ENCODE measurements at places on chromosomes 11 and 22.

DNA sequence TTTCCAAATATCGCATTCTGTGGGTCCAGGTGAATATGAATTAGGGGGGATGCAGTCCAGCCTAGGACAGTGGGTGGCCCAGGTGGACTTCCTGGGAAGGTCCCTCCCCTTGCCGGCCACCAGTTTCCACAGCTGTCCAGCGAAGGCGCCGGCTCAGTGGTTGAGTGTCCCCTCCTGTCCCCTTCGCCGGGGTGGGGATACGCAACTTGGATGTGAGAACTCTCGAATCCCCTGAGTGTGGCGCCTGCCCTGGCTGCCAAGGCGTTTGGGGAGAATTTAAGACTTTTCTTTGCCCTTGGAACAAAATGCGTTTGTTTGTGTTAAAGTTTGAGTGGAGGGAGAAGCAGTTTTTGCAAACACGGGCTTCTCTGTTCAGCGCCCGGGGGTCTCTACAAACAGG, 123.7 kb downstream of the KCNQ1OT1 start:
- DNase-seq, result no peak

DNA sequence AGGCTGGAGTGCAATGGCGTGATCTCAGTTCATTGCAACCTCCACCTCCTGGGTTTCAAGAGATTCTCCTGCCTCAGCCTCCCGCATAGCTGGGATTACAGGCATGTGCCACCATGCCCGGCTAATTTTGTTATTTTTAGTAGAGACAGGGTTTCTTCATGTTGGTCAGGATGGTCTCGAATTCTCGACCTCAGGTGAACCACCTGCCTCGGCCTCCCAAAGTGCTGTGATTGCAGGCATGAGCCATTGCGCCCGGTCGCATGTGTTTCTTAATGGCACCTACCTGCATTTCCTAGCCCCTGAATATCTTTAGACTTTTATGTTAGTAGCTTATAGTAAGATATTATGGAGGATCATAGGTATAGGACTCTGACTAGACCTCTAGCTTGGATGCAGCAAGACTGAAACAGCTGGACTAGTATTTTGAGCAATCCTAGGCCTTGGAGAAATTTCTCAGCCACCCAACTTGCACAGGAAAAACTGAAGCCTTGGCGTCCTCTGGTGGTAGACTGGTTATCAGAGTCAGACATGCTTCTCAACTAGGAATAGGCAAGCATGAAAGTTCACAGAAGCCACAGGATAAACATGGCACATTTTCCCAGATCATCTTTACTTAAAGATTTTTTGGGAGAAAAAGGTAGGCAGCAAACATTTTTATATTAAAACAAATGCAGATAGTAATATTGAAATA, 22.7 kb upstream of the C1QTNF4 start:
- DNase-seq, result no peak

GRCh38 chr11:95442531-95443050, 211.6 kb upstream of the SESN3 start:
- DNase-seq, result no peak

DNA sequence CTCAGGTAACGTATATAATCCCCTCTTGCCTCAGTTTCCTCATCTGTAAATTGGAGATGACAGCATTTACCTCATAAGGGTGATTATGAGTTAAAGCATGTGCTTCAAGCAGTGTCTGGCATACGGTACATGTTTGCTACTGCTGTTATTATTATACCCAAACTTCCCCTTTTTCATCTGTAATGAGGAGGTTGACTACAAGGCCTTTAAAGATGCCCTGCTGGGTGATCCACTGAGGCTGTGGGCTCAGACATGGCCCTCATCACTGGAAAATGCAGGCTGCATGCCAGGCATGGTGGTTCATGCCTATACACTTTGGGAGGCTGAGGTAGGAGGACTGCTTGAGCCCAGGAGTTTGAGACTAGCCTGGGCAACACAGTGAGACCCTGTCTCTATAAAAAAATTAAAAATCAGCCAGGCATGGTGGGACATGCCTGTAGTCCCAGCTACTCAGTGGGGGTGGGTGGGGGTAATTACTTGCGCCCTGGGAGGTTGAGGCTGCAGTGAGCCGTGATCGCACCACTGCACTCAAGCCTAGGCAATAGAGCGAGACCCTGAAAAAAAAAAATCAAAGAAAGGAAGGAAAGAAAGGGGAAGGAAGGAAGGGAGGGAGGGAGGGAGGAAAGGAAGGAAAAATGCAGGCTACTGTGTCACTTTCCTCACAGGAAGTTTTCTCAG, 4.3 kb downstream of the PIK3IP1 start:
- no peak for DNase-seq

GRCh38 chr22:29126670-29127395, 54.0 kb downstream of the KREMEN1 start:
- no peak for DNase-seq

GRCh38 chr11:45232341-45233080, 53.6 kb downstream of the SYT13 start:
- no peak for DNase-seq

DNA sequence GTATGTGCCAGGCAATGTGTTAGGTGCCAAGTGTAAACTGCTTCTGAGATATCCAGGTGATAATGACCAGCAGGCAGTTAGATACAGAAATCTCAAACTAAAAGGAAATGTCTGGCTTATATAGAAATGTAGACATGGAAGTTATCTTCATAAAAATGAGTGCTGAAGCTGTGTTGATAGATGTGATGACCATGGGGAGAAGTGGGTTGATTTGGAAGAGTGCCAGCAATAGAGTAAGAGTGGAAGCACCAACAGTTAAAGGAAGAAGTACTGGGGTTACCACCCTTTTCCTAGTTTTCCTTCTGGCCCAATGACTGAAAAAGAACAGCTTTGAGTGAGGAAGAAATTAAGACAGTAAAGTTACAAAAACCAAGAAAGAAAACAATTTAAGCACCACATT, 68.5 kb downstream of the C2CD3 start:
- DNase-seq, result no peak

DNA sequence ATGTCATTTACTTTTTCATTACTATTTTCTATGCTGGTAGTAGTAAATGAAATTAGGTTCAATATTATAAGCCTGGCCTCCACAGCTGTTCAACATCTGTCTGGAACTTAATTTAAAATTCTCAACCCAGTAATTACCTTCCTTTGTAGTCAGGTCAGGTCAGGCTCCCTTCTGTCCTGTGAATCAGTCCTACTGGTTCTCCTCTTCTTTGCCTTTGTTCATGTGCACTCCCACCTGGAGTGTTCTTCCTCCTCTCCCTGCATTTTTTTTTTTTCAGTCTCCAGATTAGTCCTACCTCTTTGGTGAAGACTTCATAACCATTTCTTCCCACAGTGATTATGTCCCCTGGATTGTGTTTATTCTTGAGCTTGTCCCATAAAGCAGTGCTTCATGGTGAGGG, 67.9 kb downstream of the DKK3 start:
- DNase-seq, result no peak

DNA sequence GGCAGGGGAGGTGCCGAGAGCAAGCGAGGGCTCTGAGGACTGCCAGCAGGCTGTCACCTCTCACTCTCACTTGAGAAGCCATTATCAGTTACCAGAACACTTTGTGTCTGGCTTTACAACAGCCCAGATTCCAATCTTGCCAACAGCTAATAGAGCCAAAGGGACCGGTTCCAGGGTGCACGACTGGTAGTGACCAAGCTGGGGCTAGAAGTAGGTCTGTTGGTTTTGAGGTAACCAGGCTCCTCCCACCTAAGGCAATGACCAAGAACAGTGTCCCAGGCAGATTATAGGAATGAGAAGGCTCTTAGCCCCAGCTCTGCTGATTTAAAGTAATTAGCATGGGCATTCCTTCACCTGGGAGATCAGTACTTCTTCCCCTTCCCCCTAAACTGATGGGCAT, 7.2 kb upstream of the IL10RA start:
- no peak for DNase-seq

- DNase-seq, result no peak
Measured at GRCh38 chr22:27919942-27920755, 1.1 kb upstream of the PITPNB start.

DNA sequence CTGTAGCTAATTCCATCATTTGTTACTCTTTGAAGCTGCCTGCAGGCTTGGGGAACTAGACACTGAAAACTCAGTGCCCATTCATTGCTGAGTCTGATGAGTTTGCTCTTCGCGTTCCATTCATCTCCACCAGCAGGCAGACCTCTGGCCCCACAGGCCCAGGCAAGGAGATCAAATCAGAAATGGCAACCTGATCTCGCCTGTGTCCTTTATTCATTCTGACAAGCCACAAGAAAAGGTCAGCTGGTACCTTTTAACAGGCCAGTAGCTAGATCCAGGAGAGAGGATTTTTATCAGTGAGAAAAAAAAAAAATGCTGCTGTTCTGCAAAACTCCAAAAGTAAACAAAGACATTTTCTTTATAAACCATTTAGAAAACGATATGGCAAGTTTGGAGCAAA, 742.5 kb downstream of the ETS1 start:
- no peak for DNase-seq

- no peak for DNase-seq
Measured at GRCh38 chr11:89381094-89381493, 110.1 kb downstream of the NOX4 start.

- no peak for DNase-seq
Measured at GRCh38 chr11:29173660-29174062, 843.2 kb downstream of the KCNA4 start.

DNA sequence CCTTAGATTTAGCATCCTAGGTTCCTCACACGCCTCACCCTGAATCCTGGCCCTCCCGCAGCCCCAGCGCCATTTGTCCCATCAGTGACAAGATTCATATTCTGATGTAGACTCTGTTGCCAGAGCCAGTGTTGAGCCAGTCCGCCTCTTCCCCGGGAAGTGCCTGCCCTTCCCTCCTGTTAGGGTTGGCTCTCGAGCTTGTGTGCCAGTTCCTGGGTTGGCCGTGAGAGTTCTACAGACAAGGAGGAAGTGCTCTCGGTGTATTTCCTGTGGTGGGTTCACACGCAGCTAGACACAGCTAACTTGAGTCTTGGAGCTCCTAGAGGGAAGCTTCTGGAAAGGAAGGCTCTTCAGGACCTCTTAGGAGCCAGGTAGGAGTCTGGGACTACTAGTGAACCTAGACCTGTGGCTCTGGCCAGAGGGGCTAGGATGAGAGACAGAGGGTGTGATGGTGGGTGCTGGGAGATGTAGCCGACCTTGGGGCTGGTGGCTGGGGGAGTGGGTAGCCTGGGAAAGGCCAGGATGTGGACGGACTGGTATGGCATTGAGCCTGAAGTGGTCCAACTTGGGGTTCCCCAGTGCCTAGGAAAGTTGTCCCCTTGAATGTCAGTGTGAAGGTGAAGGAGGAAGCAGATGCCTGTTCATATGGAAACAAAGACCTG, at the start of gene IL18BP:
Gene IL18BP, plus strand, starts transcription at position 261 of the 662 bp plus-strand sequence. CDS start 1,076 bp downstream, outside the sequence.
- no peak for DNase-seq

DNA sequence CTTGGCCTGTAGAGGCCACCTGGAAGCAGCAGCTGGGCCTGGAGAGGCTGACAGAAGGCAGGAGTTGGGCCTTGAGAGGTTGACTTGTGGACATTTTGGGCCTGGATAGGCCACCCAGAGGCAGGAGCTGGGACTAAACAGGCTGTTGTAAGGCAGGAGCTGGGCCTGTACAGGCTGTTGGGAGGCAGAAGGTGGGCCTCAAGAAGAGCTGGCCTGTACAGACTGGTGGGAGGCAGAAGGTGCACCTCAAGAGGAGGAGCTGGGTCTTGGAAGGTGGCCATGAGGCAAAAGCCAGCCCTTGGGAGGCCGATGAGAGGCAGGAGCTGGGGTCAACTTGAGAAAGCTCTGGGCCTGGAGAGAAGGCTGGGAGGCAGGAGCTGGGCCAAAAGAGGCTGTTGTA, 45.3 kb downstream of the OR4C45 start:
- no peak for DNase-seq

DNA sequence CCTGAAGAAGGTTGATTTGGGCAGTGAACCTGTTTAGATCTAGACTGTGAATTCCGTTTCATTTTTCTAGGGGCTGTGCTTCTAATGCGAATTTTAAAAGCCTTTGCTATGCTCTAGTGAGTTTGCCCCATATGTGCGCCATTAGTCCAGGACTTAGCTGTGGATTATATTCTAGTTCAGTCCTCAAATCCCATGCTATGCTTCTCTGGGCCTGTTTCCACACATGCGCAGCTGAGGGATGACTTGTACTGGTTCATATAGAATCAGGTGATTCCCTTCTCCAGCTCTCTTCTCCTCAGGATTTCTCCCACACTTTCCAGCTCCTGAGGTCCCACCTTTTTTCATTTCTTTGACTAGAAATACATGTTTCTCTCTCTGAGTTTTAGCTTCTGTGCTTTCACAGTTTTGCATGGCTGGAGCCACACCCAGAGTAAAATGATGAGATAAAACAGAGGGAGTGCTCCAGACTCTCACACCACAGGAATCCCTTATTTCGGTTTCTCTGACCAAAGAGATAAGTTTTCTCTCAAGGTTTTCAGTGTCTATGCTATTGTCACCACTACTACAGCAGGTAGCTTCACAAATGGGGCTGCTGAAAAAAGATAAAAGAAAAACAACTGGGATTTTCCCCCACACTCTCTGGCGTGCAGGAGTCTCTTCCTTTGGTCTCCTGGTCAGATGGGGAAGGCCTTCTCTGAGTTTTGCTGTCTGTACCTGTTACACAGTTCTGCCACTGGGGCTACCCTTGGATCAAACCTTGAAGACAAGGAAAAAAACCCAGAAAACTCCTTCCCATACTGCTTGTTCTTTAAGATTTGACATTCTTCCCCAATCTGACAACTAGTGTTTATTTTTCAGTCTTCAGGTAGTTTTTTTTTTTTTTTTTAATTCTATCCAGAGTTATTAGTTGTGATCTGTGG, 96.2 kb upstream of the TEAD1 start:
- no peak for DNase-seq

DNA sequence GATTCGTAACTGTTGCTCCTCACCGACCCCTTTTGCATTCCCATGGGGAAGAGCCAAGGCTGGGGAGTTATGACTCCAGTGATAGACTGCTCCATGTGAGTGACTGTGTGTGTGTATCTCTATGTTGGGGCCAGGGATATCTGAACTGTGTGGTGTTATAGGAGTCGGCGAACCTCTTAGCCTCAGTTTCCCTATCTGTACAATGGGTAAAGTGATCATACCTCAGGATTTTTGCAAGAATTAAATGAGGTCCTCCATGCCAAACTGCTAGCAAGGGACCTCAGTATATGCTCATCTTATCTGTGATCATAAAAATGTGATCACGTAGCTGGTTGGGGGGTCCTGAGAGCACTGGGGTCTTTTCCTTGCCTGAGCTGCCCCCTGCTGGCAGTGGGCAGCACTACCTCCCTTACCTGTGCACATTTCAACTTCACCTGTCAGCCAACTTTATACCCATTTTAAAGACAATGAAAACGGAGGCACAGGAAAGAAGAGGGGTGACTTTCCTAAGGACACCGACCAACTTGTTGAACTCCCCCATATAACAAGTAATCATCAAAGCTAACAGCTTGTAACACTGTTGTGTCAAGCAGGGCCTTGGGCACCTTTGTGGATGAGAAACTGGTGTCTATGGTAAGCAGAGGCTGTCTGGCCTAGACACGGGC, 1.4 kb upstream of the DPP3 start:
- DNase-seq, result no peak

GRCh38 chr11:67261946-67262681, 4.2 kb upstream of the GRK2 start:
- no peak for DNase-seq

GRCh38 chr22:21643533-21644357, 1.6 kb downstream of the SDF2L1 start:
- no peak for DNase-seq
